Sigmoid colon (tissue), 7 donors: ENCODE measurements at places on chromosomes 12 and 14. TPM values are rescaled to one million over a fixed set of nuclear protein-coding genes. Genes with fewer than 3 reads are reported as not detected.

DNA sequence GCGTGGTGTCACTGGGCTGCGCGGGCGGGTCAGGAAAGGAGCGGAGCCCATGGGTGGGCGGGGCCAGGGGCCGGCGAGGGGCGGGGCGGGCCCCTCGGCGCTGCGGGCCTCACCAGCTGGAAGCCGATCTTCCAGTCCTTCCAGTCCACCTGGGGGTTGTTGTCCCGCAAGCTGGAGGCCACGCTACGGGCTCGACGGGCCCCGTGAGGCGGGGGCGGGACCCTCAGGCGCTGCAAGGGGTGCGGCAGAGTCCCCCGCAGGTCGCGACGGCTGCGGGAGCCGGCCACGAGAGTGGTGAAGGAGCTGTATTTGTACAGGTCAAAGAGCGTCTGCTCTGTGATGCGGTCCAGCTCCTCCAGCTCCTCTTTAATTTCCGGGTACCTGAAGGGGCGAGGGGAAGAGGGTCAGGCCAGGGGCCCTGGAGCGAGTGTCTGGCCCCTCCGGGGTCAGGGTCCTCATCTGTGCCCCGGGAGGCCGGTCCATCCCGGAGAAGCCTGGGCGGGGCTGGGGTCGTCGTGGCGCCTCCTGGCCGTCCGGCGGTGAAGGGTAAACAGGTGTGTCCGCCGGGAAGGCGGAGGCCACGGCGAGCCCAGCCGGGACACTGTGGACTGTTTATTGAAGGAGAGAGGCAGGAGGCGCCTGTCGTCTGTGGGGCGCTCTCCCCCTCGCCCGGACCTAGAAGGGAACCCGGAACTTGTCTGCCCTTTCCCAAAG lies 11.9 kb downstream of the SCNN1A start:
- DNase-seq = peak; percentile 91

DNA sequence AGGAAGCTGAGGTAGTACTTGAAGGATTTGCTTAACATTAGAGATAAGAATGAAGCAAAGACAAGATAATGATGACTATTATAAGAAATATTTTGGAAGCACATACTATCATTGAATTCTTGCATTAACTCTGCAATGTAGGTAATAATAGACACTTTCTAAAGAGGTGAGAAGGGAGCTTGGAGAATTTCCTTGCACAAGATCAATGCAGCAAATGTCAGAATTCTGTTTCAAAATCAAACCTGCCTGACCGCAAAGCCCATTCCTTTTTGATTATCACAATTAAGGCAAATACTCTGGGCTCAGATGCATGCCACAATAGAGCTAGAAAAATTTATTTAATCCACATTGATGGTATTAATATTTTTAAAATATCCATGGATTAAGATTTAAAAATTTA lies 50.4 kb upstream of the RIC8B start:
- DNase-seq = no peak

The CFAP251 gene
- total RNA-seq = 1.1 TPM

DNA sequence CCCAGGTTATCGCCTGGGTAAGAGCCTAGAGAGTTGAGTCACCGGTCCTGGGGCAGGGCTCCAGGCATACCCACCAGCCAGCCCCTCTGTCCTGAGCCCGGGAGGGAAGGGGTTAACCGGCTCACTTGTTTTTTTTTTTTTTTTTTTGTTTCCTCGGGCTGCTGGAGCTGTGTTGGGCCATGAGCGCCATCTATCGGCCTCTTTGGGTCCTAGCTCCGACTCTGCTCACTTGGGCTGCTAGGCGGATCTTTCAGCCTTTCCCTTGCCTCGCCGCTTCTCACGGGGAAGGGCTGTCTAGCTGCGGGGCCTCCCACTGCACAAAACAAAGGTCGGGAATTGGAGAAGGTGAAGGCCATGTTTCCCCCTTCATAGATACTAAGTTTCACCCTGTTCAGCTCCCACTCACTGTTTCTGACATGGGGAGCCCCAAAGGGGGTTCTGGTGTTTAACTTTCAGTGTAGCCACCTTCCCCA lies 2.8 kb upstream of the SMUG1 start:
- DNase-seq = peak; percentile 86

GRCh38 chr12:88273875-88274274 lies 131.8 kb downstream of the TMTC3 start:
- DNase-seq = no peak

The TCL1B gene
- not detected for total RNA-seq

The TMTC2 gene
- total RNA-seq = 72.6 TPM

DNA sequence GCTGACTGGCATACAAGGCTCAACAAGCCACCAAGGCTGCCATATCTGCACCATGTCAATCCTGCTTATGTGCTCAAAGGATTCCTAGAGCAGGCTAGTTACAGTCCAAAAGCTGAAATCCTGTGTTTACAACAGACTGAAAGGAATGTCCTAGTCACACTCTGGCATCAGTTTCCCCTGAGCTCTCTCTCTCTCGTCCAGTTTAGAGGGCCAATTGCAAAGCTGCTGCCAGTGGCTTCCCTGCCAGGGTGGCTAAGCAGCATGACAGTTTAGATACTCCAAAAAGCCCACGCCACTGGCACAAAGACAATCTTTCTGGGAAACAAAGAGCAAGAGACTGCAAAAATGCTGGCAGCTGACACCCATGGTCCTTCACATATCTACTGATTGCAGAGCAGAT lies 392.1 kb downstream of the RPS29 start:
- no peak for DNase-seq

DNA sequence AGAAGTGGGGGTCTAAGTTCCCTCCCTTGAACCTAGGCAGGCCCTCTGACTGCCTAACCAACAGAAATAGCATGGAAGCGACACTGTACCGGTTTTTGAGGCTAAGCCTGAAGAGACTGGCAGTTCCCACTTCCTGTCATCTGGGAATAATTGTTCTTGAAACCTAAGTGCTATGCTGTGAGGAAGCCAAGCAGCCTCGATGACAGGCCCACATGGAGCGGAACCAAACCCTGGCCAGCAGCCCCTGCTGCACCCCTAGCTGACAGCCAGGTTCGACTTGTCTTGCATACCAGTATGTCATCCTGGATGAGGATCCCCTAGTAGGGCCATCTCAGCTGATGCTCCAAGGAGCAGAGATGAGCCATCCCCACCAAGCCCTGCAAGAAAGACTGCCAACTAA lies 6.4 kb upstream of the GPR68 start:
- no peak for DNase-seq

DNA sequence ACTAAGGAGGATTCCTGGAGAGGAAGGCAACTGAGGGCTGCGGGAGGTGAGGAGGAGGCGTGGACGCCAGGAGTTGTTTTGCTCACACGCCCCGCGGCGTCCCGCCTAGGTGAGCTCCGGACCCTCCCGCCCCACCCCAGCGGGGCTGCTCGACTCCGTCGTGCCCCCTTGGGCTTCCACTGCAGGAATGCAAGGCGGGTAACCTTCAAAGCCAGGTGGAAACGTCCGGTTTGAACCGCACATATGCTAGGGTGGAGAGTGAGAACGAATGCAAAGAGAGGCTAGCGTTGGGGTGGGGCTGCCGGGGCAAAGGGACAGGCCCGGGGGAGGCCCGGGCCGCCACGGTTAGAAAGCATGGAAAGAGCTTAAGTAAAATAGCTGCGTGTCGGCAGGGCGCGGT lies 5.4 kb upstream of the DPPA3 start:
- DNase-seq = no peak

The ZDHHC22 gene
- total RNA-seq = 1.1 TPM

- DNase-seq = peak; percentile 17
Observed at GRCh38 chr12:120536064-120536791, 2.1 kb downstream of the RNF10 start.
